ENCODE measurements at places on chromosomes 2 and 18.

GRCh38 chr2:98891591-98891990 is 44.4 kb downstream of the CRACDL start:
- peak; percentile 6 for DNase-seq

- DNase-seq = no peak
These were observed 449.6 kb downstream of the SPAG16 start for GRCh38 chr2:213733893-213734292.

- DNase-seq = no peak
These were observed 130.8 kb upstream of the LGALSL start for GRCh38 chr2:64323197-64323596.

DNA sequence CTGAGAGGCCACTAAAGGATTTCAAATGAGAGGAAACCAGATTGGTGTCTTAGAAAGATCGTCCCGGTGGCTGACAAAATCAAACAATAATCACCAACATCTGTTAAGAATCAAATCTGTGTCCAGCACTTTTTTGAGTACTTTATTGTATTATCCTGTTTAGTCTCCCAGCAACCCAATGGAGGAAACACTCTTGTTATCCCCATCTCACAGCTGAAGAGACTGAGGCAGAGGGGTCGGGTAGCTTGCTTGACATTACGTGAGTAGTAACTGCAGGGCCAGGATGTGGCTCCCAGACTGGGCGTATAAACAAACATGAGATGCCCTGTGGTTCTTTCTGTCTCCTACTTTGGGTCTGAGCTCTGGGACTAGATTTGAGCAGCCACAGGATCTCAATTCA is 76.0 kb downstream of the KLHL29 start:
- DNase-seq = no peak

GRCh38 chr18:76491473-76491775 is 3.6 kb downstream of the ZNF516 start:
- peak; percentile 74 for DNase-seq

DNA sequence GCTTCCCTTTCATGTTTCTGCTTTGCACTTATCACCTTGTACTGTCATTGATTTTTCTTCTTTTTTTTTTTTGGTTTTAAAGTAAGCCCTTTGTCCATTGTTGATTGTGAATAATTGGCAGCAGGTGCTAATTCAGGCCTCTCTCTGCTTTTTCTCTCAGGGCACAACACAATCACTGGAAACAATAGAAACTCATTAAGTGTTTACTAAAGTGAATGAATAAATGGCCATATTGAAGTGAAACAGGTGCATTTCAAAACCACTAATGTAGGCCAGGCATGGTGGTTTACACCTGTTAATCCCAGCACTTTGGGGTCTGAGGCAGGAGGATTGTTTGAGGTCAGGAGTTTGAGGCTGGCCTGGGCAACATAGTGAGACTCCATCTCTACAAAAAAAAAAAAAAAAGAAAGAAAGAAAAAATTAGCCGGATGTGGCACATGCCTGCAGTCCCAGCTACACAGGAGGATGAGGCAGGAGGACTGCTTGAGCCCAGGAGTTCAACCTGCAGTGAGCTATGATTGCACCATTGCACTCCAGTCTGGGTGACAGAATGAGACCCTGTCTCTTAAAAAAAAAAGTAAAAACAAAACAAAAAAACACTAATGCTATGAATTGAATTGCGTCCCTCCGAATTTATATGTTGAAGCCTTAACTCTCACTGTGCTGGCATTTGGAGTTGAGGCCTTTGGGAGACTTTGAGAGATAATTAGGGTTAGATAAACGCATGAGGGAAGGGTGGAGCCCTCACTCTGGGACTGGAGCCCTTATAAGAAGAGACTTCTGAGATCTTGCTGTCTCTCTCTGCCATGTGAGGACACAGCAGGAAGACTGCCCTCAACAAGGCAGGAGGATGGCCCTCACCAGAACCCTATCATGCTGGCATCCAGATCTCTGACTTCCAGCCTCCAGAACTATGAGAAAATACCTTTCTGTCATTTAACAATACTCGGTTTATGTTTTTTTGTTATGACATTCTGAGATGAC is 19.9 kb downstream of the SLC38A11 start:
- DNase-seq = no peak

GRCh38 chr18:36189486-36189885 is 2.2 kb downstream of the MOCOS start:
- DNase-seq = no peak

GRCh38 chr2:5287558-5288334 is 404.4 kb upstream of the SOX11 start:
- DNase-seq = no peak

GRCh38 chr2:22623620-22624019 is 761.4 kb upstream of the KLHL29 start:
- no peak for DNase-seq

DNA sequence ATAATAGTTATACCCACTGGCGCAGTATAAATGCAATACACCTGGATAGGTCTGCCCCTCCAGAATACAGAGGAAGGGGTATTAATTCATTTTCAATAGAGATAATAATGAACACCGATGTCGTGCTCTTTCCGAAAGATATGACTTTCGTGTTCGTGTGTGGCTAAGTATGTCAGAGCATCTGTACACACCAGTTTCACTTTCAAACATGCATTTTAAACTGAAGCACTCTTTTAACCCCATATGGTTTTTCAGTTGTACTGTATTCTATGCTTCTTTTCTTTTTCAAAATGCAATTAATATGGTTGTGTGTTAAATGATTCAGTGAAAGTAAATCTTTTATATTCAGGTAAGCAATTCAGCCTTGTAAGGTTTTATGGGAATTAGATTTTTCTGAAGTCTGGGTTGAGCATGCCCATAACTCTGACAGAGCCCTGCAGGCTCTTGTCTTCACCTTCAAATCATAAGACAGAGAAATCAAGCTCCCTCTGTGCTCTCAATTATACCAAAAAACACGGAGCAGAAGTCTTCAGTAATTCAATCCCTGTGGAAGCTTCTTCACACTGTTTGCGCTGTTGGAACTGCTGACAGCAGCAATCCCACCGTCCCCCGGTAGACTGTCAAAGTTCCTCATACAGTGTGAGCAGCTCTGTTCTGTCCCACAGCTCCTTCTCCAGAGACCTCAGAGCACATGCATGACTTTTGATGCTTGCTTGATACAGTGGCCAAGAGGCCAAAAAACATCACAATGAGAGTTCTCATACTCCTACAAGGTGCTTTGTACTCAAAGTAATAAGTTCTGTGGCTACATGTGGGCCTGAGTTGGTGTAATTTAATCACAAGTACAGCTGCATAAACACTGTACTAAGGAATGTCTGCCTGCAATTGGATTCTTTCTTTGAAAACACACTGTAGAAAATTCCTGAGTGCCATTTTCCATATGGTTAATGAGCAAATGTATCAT is 186.8 kb downstream of the ZNF521 start:
- DNase-seq = peak; percentile 40

Data from suppressor macrophage treated with lipopolysaccharide for 4 hours (primary cell).